Right hindlimb (tissue), 1 donor: ENCODE measurements at places on chromosomes 2 and 18.
A peak's percentile ranks its signal among the peaks of the same experiment; 100 is the strongest.

- no peak for DNase-seq
Observed at GRCh38 chr2:232336981-232337720, 41.4 kb upstream of the ALPP start.

DNA sequence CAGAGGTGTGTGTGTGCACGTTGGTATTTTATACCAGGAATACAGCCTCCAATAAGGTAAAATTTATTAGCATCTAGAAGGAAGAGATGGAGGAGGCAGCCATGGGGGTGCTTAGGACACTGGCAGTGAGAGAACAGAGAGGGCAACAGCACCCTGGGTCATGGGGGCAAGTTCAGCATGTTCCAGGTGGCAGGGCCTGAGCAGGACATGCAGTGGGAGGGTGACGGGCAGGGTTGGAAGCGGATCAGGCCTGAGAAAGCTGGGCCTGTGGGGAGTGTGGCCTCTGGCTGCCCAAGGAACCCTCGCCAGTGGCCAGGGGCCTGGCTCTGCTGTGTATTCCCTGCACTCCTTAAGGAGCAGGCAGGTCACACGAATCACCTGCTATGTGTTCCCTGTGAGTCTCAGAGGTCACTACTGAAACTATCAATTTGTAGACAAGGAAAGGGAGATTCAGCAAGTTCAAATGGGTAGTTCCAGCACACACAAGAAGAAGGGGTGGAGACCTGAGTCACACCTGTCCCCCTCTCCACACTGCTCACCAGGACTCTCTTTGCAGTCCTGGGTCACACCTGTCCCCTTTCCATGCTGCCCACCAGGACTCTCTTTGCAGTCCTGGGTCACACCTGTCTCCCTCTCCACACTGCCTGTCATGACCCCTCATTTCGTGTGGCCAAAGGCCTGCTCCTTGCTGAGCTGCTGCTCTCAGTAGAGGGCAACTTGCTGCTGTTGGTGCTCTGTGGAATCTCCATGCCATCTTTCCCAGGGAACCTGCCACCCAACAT lies 463.9 kb upstream of the HS6ST1 start:
- no peak for DNase-seq

DNA sequence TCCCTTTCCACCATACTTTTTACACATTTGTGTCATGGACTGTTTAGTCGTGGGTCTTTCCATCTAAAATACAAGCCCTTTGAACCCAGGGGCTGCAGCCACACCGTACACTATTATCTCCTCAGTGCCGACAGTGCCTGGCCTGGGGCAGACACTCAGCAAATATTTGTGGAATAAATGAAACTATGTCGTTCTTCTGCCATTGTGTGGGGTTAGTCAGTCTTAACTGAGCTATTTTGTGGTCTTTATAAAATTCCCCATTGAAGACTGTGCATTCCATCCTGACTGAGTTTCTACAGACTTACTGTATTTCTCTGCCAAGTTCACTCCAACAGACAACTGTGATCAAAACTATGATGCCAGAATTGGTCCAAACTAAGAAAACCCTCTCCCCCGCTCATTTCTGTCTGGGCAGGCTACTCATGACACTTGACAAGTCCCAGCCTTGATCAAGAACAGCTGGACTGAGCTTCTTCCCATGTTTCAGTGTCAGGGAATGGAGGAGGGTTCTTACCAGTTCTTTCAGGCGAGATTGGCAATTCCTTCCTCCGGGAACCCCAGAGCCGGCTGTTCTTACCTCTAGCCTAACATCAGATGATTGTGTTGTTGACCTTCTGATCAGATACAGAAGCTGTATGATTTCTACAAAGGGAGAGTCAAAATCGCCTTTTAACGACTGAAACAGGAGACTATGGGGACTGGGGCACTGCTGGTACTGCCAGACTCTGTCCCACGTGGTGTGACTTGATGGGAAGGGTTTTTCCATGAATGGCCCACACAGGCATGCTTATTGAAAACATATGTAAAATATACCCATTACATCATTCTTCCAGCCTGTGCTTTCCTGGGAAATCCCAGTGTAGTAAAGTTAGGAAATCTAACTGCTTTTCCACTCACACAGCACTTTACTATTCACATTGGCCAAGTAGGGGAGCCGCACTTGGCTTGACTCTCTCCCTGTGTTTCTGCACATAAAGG lies 77.4 kb upstream of the NPAS2 start:
- peak; percentile 86 for DNase-seq

DNA sequence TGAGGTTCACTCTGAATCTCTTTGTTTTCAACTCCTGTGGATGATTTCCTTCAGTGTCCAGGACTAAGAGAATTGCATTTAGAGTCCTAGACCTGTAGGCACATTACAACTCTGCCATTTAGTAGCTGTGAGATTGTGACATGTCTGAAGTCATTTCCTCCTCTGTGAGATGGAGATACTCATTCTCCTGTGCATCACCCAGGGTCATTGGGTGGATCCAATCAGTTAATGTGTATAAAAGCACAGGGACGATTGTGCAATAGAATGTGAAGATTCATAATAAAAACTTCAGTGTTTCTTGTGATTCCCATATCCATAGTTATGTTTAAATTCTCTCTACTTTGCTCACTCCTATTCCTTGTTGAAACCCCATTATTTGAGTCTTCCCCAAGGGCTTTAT lies 113.6 kb downstream of the DIS3L2 start:
- DNase-seq, result no peak

DNA sequence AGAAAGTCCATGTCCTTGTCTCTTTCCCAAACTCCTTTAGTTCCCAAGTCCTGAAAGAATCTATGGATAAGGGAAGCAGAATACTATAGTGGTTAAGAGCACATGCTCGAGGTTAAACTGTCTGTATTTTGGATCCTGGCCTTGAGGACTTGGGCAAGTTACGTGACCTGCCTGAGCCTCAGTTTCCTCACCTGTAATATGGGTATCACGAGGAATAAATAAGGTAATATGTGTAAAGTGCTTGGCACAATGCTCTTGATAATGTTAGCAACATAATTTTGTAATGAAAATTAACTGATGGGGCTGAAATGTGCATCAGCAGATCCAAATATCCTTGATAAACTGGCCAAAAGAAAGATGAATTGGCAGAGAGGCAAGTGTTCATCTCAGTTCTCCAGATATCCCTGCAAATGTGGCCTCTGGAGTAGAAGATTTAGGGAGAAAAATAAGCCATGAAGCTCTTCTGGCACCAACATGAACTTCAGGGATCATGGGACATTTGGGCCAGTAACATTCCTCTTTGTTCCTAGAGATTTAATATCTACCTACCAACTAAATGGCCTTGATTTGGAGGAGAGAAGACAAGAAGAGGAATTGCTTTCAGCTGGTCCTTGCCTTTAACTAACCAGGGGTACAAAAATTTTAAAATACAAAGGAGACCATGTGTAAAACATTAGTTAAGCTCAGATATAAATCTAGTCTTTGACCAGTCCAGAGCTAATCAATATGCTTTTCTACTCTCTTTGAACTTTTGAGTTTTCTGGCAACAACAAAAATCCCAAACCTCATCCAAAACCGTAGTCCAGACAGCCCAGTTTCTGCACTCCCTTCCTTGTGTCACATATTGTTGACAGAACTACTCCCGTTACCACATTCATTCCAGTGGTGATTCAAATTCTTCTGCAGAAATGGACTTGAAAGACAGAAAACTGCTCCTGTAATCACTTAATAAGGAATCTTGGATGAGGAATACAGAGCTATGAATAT lies 52.7 kb upstream of the EML4 start:
- DNase-seq, result no peak

DNA sequence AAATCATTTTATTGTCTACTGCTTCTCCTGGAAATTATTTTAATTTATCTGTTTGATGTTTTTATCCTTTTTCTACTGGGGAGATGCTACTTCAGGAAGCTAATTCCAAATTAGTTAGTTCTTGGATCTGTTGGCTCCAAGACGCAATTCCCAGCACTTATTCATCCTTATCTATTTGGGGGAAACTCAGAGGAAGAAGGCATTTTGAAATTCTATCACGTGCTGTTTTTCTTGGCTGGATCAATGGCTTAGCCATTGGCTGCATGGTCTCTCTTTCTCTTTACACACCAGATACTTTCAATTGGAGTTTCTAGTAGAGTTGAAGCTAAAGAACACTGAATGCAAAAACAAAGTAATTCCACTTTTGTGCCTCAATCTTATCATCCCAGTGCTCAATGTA lies 98.3 kb downstream of the RAPGEF4 start:
- no peak for DNase-seq

GRCh38 chr2:28364610-28365009 lies 28.0 kb upstream of the FOSL2 start:
- no peak for DNase-seq

GRCh38 chr2:155902635-155903034 lies 429.9 kb downstream of the NR4A2 start:
- DNase-seq, result no peak

DNA sequence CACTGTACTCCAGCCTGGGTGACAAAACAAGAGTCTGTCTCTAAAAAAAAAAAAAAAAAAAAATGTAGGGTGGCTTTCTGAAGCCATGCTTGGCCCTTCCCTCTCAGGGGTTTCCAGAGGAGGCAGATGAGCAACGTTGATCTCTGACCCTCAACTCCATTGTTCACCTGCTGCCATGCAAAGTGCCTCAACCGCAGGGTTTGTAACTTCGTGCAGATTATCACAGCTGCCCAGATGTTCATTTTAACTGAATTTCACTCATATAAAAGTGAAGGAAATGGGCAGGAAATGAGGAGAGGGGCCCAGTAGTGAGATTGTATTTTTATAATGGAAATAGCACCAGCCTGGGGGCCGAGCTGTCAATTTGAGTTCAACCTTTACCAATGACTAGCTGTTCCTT lies 14.9 kb upstream of the B3GNT2 start:
- no peak for DNase-seq

- DNase-seq, result peak; percentile 39
Observed at GRCh38 chr2:28981016-28981441, at the start of gene TOGARAM2. Gene TOGARAM2, plus strand, starts transcription at chr2:28981298. Its CDS starts 13,537 bp downstream, at chr2:28994835.

GRCh38 chr2:230714136-230714480 lies 1.5 kb downstream of the CAB39 start:
- no peak for DNase-seq

GRCh38 chr2:42250925-42251324 lies 81.8 kb downstream of the EML4 start:
- DNase-seq, result no peak

GRCh38 chr2:157415591-157416101 lies 28.2 kb downstream of the CYTIP start:
- no peak for DNase-seq

DNA sequence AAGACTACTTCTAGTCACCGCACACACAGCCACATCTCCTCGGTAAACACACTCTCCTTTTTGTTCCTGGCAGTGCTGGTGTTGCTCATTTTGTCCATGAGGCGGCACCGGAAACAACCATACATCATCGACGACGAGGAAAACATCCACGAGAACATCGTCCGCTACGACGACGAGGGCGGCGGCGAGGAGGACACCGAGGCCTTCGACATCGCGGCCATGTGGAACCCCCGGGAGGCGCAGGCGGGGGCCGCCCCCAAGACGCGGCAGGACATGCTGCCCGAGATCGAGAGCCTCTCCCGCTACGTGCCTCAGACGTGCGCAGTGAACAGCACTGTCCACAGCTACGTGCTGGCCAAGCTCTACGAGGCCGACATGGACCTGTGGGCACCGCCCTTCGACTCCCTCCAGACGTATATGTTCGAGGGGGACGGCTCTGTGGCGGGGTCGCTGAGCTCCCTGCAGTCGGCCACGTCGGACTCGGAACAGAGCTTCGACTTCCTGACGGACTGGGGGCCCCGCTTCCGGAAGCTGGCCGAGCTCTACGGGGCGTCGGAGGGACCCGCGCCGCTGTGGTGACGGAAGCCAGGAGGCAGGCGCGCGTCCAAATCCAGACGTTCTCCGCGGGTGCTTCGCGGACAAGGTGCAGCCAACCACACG lies 221.0 kb downstream of the CDH20 start:
- DNase-seq, result peak; percentile 30

- DNase-seq, result no peak
Observed at GRCh38 chr2:27094353-27094984, 7.9 kb downstream of the KHK start.

- peak; percentile 48 for DNase-seq
Observed at GRCh38 chr2:113218283-113219091, 44.7 kb downstream of the PSD4 start.

GRCh38 chr2:226795281-226796011 lies 4.2 kb downstream of the IRS1 start:
- DNase-seq, result peak; percentile 32

DNA sequence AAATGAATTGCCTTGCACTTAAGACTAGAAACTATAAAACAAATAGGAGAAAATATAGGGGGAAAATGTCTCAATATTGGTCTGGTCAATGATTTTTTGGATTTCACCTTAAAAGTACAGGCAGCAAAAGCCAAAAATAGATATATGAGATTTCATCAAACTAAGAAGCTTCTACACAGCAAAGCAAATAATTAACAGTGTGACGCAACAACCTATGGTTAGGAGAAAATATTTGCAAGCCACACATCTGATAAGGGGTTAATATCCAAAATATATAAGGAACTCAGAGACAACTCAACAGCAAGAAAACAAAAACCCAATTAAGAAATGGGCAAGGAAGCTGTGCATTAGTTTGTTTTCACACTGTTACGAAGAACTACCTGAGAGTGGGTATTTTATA lies 89.1 kb downstream of the MAIP1 start:
- DNase-seq, result no peak

DNA sequence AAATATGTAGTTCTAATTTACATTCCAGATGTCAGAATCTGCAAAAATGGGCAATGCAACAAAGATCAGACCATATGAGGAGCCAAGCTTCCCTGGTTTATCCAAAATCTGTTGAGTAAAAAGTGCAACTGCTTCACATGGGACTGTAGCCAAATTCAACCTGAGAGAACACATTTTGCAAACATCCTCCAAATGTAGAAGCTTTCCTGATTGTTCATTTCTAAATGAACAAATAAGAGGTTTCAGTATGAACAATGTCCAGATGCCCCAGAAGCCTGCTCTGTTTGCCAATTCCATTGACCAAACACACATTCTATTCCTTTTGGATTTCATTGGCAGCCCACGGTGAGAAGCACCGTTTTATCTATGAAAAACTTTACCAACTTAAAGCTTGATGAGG lies 117.9 kb upstream of the OSR1 start:
- no peak for DNase-seq

- DNase-seq, result no peak
Observed at GRCh38 chr2:127096718-127097470, 10.1 kb downstream of the BIN1 start.

GRCh38 chr2:174510583-174511189 lies 23.9 kb upstream of the GPR155 start:
- no peak for DNase-seq

- no peak for DNase-seq
Observed at GRCh38 chr2:238289574-238289973, 1.2 kb upstream of the PER2 start.

GRCh38 chr18:63218472-63218871 lies 101.1 kb downstream of the BCL2 start:
- no peak for DNase-seq

- no peak for DNase-seq
Observed at GRCh38 chr2:237344942-237345341, 69.0 kb downstream of the COL6A3 start.

DNA sequence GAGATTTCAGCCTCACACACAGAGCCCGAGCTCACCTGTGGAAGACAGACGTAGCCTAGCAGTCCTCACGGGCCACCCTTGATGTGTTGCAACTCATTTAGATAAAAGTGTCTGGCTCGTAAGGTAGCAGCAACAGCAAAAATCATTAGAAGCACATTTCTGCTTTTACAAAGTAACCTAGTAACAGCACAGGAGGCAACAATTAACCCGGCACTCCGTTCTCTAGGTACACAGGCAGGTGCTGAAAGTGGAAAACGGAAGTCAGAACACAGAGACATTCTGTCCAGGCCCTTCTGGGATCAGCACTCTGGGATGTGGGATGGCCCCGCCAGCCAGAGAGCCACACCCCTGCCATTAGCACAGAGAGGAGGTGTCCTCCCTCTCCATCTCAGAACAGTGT lies 99.3 kb downstream of the KLHL29 start:
- DNase-seq, result no peak
